ENCODE measurements at places on chromosomes 11 and 22.

DNA sequence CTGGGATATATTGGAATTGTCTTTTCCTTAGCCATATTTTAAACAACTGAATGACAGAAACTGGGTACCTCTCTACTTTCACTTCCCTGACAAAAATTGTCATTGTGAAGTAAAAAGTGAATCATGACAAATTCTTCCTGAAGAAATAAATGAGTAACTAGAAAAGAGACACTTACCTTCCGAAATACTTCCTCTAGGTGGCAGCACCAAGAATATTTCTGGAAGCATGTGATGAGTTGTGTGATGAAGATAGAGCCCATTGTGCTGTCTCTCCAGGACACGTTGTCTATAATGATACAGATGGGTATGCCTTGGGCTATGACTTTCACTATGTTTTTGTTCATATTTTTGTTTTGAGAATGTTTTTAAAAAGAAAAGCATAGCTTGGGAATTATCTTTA, 21.5 kb downstream of the CASP4 start:
- no peak for DNase-seq

GRCh38 chr11:65787649-65788622, 1.1 kb downstream of the OVOL1 start:
- DNase-seq: no peak

GRCh38 chr11:23166376-23166775, 306.1 kb upstream of the CCDC179 start:
- no peak for DNase-seq

DNA sequence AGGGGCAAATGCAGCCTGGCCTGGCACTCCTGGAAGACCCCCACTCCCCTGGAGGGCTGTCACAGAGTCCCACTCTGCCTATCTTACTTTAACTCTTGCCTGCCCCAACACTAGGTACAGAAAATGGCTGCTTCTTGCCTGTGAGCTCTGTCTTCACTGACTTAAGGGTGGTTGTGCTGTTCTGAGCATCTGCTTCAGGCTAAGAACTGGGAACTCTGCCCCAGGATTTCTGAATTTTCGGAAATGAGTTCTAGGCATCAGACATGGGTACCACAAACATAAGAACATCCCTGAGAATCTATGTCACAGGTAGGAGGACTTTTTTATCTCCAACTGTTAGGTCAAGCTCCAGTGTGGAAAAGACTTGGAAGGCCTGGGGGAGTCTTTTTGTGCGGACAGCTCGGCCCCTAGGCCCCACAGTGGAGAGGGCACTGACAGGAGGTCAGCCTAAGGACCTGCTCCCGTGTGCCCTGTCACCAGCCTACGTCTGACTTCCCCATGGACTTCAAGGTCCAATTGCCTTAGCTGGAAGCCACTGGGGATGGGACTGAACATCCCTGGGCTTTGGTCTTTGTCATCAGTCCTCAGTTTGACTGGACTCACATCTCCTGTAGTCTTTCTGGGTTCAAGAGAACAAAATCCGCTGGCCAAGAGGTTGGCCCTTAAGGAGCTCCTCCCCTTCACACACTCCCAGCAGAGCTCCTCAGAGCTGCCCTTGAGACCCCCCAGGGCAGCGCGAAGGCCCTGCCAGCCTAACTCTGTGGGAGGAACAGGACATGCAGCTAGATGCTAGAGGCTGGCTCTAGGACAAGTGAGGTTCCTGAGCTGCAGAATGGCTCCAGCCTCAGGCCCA, 31.9 kb downstream of the PPP2R1B start:
- no peak for DNase-seq

DNA sequence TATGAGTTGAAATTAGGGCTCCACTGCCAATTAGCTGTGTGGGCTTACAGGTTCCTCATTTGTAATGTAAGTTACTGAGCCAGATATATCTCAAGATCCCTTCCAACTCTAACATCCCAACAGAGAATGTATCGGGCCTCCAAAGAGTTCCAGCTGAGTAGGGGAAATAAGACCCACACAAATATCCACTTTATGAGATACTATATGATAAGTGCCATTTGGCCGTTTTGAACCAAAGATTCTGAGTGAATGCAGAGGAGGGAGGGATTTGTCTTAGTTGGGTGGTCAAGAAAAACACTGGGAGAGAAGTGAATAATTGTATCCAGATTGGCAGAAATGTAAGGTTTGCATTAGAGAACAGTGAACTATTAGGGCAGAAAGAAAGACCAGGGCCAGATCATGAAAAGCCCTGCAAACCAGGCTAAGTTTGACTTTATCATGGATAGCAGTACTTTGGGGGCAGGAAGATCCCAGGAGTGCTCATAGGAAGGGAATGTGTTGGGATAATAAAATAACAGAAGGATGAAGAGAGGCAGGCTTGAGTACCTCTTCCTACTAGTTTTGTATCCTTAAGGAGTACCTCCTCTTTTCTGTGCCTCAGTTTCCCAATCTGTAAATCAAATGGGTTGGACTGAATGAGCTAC, 63.9 kb downstream of the RPL27A start:
- no peak for DNase-seq

DNA sequence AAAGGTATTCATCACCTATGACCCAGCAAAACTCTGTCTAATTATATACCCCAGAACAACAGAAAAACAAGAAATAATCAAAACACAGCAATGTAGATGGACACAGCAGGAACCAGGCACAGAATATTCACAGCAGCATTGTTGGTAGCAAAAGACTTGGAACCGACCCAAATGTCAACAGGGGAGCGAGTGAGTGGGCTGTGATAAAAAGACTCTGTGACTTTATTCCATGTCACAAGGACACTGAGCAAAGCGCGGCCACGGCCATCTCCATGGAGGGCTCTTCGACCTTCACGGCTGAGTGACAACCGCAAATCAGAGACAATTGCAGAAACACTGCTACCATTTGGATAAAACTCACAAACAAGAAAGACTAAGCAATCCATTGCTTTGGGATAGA, 1373.1 kb downstream of the TBC1D22A start:
- DNase-seq: no peak

- no peak for DNase-seq
Observed at GRCh38 chr22:27578937-27579617, 222.5 kb downstream of the MN1 start.

GRCh38 chr22:22600531-22601261, 41.6 kb upstream of the PRAME start:
- no peak for DNase-seq

GRCh38 chr11:74927496-74927895, 21.4 kb downstream of the XRRA1 start:
- DNase-seq: no peak

DNA sequence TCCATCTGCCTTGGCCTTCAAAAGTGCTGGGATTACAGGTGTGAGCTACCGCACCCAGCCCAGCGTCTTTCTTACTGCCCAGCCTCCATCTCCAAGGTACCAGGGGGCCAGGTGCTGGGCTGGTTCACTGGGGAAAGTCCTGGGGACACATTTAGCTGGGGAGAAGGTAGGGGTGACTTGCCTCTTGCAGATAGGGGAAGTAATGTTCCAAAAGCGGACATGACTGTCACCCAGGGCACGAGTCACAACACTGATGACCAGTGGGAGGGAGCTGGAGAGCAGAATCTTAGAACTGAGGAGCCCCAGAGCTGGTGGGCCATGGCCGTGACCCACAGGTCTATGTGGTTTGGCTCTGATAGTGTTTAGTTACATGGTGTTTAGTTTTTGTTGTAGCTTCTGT, 2.4 kb upstream of the SLC15A3 start:
- DNase-seq: no peak

DNA sequence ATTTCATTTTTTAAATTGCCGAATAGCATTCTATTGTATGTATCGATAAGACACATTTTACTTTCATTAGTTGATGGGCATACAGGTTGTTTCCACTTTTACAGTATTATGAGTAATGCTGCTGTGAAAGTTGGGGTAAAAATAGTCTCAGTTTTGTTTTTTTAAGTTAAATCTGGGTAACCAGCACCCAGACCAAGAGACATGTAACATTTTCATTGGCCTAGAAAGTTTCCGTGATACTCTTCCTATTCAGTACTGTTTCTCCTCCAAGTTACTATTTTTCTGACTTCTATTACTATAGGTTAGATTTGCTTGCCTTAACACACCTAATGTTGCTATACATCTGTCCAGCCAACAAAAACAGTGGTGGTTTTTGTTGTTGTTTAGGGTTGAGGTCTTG, 12.3 kb downstream of the IPO7 start:
- no peak for DNase-seq

GRCh38 chr11:122331079-122331478, 215.1 kb upstream of the BLID start:
- no peak for DNase-seq

GRCh38 chr22:21753374-21754111, 17.9 kb upstream of the YPEL1 start:
- DNase-seq: no peak

DNA sequence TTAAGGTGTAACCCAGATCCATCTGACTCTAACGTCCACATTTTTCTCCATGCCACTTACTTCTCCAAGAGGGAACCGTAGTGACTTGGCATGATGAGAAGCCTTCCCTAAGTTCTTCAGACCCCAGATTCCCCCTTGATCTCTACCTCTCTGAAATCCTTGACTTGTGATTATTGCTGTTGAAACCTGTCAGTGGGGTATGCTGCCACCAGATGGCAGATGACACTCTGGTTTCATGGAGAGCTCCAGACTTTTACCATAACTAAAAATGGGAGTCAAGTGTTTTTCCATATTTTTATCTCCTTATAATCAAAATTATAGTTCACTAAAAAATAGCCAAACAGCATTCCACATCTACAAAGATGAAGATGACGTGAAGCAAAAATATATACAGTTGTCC, 504.2 kb downstream of the SOX6 start:
- DNase-seq: no peak

DNA sequence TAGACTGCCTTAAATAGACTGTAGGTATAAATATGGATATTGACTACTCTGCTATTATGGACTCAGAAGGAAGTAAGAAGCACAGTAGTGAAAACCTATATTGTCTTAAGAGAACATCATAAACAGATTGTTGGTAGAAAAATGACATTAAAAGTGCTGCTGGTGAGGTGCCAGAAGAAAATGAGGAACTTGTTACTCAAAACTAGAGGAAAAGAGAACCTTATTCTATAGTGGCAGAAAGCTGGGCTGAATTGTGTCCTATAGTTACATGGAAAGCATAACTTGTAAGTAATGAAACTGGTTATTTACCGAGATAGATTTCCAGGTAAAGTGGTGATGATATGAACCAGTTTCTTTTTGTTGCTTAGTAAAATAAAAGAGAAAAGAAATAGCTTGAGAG, 109.7 kb upstream of the CTSC start:
- DNase-seq: no peak

- DNase-seq: no peak
Observed at GRCh38 chr11:44257338-44258189, 52.4 kb downstream of the ALX4 start.

DNA sequence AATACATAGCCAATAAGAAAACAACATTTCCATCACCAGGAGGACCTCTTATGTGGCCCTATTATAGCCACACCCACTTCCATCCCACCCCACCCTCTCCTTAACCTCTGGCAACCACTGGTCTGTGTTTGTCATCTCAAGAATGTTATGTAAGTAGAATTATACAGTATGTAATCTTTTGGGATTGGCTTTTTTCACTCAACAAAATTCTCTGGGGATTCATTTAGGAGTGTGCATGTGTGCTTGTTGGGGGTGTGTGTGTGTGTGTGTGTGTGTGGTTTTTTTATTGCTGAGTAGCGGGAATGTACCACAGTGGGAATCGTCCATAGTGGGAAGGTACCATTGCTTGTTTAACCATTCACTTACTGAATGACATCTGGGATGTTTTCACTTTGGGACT, 5.2 kb downstream of the KCNJ5 start:
- DNase-seq: no peak

DNA sequence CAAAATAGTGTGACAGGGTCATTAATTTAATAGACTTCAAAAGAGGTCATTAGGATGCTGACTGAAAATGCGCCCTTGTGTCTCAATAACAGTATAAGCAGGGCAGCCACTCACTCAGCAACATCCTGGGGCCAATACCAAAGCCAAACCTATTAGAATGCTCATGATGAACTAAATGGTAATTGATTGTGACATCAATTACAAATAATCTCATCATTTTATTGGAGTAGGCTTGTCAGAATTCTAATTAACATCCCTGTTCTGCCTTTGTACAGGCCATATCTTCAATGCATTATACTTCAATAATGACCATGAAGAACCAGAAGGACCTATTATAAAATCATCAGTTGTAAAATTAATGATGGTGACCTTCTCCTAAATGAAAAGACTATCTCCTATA, 64.2 kb downstream of the DNAJC24 start:
- no peak for DNase-seq

GRCh38 chr11:35647421-35648093, 15.0 kb upstream of the TRIM44 start:
- no peak for DNase-seq

- no peak for DNase-seq
Observed at GRCh38 chr22:24591286-24591830, 1.5 kb downstream of the LRRC75B start.
